Activated CD4-positive, alpha-beta T cell treated with anti-CD3 and anti-CD28 coated beads, Interleukin-2, amount 50 U/mL, for 24 hours (primary cell): ENCODE measurements at places on chromosomes 13 and 19.

DNA sequence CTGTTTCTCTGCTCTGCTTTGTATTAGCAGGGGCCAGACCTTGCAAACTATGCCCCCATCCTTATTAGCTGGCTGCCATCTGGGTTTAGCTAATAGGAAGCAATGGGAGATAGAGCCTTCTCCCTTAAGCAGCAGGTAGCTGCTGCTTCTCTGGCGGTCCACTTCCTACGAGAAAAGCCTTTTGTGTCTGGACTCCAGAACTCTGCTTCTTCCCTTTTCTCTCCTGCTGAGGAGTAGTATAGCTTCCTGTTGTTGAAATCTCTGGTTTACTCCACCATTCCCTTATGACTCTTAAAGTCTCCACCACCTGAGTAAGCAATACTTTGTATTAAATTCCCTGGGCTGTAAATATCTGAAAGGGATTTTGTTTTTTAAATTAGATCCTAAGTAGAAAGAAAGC lies 147.1 kb downstream of the DNAJC15 start:
- no peak for DNase-seq

DNA sequence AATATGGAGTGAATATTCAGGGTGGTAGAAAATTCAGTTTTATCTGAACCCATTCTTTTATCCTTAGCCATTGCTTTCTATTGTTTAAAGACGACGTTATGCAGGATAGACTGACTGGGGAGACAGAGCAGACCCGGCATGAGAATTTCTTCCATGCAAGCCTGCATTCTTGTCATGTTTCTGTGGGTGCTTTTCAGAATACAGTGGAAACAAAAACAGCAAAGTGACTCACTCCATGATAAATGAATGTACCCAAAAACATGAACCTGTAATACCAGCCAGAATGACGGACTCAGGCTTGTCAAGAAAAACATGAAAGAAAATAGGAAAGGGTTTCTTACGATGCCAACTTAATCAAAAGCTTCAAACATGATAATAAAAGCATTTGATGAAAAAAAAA lies 924.0 kb downstream of the EFNB2 start:
- no peak for DNase-seq

- no peak for DNase-seq
Measured at GRCh38 chr13:114048443-114048842, 74.6 kb upstream of the C13orf46 start.

- DNase-seq, result no peak
Measured at GRCh38 chr13:34654647-34655046, 287.4 kb upstream of the NBEA start.

- DNase-seq, result no peak
Measured at GRCh38 chr13:94849254-94849653, 136.9 kb upstream of the SOX21 start.

- DNase-seq, result no peak
Measured at GRCh38 chr19:3202346-3202745, 16.6 kb downstream of the NCLN start.

DNA sequence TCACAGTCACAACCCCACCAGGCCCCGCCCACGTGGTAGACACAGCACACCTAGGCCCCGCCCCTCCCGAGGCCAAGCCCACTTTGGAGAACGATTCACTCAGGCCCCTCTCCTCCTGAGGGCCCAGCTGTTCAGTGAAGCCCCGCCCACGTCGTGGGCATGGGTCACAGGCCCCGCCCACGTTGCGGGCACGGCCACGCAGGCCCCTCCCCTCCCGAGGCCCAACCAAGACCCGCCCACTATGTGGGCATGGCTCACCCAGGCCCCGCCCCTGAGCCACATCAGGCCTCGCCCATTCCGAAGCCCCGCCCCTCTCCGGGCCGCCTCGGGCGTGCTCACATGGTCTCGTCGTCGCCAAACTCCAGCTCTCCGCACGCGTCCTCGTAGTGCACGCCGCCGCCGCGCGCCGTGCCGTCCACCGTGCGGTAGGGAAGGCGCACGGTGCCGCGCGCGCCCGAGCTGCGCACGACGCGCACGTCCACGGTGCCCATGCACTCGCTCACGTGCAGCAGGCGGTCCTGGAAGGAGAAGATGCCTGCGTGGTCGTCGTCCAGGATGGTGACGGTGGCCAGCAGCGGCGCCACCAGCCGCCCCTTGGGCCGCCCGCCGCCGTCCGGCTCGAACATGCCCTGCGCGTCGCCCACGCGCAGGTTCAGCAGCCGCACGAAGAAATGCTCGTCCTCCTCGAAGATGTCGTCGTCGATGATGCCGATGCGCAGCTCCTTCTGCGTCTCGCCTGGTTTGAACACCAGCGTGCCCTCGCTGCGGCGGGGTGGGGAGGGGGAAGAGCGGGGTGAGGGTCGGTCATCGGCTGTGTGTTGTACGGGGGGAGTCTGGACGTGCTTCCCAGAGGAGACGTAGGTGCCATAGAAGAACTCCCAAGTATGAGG lies 24.0 kb downstream of the SLC8A2 start:
- peak; percentile 35 for DNase-seq

DNA sequence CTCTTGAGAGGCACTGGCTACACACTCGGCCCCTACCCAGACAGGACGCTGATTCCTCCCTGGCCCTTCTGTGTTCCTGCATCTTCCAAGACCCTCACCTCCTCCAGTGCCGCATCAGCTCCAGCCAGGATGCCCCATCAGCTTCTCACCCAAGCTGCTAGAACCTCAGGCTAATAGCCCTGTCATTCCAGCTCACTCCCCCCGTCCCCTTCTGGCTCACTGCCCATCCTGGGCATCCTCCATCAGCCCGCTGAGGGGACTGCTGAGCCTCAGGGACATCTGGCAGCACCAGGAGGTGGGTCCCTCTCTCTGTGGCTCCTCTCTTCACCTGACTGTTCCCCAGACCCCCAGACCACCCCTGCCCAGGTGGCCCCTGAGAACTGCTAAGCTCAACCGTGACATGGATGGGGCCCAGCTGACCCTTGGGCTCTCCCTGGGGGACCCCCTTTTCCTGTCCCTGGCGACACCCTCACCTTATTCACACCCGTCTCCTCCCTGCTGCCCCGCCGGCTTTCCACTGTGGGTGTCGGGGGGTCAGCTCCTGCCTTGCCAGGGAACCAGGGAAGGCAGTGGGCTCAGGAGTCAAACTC lies 4.8 kb downstream of the FFAR3 start:
- no peak for DNase-seq

DNA sequence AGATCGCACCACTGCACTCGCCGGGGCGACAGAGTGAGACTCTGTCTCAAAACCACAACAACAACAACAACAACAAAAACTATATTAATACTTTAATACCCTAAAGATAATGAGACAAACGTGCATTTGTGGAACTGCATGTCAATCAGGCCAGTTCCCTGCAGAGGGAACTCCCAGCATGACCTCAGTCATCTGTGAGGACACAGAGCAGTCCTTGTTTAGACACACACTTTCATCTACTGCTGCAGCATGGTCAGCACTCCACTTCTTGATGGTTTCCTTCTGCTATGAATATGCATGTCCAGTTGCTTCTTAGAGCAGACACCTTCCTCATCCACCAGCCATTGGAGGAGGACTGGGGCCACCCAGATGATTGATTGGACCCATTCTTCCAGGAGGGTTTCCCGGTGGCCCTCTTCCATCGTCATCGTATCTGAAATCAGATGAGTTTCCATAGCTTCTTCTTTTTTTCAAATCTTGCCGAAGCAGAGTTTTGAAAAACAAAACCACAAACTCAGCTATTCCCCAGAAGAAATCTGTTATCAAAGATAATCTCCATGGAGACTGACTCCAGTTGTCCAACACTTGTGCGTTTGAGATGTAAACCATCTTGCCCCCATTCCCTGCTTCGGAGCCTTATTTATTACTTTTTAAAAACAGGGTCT lies 26.5 kb downstream of the ZNF607 start:
- no peak for DNase-seq

- no peak for DNase-seq
Measured at GRCh38 chr19:3609779-3610719, 3.4 kb upstream of the TBXA2R start.

- no peak for DNase-seq
Measured at GRCh38 chr13:32587811-32588170, 1.5 kb downstream of the PDS5B start.
